ENCODE measurements at places on chromosomes 4 and X.

- DNase-seq: no peak
- H3K4me1 ChIP-seq: no peaks in the 10 kb centered on the region
- H3K27me3 ChIP-seq: no peaks in the 10 kb centered on the region
These were observed 123.1 kb upstream of the BOD1L1 start for GRCh38 chr4:13750594-13750993.

GRCh38 chr4:60656171-60656570, 544.0 kb upstream of the ADGRL3 start:
- no peak overlapping the region for H3K4me3 ChIP-seq
- no peaks in the 10 kb centered on the region for H3K27me3 ChIP-seq
- DNase-seq: no peak
- no peaks in the 10 kb centered on the region for H3K4me1 ChIP-seq

DNA sequence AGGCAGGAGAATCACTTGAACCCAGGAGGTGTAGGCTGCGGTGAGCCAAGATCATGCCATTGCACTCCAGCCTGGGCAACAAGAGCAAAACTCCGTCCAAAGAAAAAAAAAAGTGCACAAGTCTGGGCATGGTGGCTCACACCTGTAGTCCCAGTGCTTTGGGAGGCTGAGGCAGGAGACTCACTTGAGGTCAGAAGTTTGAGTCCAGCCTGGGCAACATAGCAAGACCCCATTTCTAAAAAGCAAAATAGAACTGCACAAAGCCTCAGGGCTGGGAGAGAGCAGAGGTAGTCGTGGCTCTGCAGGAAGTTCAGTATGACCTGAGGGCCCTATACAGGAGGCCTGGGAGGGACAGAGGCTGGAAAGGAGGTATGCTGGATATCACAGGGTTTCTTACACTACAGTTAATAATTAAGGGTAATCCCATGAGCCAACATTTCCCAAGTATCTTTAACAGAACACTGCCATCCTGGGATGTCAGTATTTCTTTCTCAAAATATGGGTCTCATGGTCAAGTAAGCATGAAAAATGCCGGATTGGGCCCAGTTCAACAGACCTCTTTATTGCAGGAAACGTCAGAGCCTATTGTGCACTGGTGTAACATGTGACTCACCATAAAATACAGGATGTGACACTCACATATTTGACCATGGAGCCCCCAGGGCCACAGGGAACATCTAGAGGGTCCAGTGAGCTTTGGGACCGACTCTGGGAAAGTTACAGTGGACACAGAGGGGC, 37.8 kb downstream of the ACSL1 start:
- peaks cover 48% of the 10 kb centered on the region for H3K36me3 ChIP-seq
- H3K27me3 ChIP-seq: no peaks in the 10 kb centered on the region
- no peaks in the 10 kb centered on the region for H3K4me1 ChIP-seq
- DNase-seq: no peak

DNA sequence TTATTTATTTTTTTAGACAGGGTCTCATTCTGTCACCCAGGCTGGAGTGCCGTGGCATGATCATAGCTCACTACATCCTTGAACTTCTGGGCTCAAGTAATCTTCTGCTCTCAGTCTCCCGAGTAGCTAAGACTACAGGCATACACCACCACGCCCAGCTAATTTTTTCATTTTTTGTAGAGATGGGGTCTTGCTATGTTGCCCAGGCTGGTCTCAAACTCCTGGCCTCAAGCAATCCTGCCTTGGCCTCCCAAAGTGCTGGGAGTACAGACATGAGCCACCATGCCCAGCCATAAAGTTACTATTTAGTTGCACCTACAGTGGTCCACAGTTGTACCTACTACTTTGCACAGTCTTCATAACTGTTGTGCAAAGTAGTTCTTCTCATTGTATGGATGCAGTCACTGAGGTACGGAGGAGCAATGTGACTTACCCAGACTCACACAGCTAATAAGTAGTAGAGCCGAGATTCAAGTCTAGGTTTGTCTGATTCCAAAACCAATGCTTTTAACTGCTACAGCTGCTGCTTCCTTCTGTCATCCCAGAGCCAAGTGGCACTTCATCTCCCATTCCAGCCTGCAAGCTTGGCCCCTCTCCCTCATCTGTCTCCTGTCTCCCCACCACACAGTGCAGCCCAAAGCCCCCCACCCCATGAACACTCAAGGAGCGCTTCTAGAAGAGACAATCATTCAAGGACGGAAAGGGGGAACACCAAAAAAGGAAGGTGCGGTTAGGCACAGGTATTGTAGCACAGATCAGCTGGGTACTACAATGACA, 24.0 kb upstream of the IQSEC2 start:
- no peak overlapping the region for H3K27ac ChIP-seq
- no peak overlapping the region for H3K4me3 ChIP-seq
- no peaks in the 10 kb centered on the region for H3K27me3 ChIP-seq
- H3K4me1 ChIP-seq: no peaks in the 10 kb centered on the region
- DNase-seq: no peak

Data from ascending aorta (tissue), 2 donors.